T-helper 2 cell treated with Interferon-gamma antibody and Interleukin-4, amounts not matched to agents 5 μg/mL and 100 μg/mL, for 36 hours (primary cell): ENCODE measurements at places on chromosomes 1 and 21.
A peak's percentile ranks its signal among the peaks of the same experiment; 100 is the strongest.

GRCh38 chr1:12276225-12276624 is 46.4 kb downstream of the VPS13D start:
- no peak for DNase-seq

DNA sequence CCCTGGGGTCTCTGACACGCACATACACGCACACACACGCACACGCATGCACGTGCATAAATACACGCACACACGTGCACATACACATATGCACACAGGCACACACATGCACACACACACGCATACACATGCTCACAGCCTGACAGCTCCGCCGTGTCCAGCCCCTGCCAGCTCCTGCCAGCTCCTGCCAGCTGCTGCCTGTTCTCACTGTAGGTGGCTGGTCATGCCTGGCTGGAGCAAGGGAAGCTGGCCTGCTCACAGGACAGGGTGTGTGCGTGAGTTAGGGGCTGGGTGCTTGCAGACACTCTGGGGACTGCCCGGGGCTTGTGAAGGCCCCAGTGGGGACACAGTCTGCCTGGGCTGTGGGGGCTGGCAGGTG is 4.9 kb downstream of the PLCH2 start:
- DNase-seq = no peak

DNA sequence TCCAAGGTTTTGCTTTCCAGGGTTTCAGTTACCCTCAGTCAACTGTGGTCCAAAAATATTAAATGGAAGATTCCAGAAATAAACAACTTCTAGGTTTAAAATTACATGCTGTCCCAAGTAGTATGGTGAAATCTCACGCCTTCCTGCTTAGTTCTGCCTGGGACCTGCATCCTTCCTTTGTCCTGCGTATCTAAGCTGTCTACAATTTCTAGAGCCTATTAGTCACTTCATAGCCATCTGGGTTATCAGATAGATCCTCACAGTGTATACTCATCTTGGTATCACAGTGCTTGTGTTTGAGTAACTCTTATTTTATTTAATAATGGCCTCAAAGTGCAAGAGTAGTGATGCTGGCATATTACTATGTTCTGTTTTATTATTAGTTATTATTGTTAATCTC is 157.7 kb downstream of the ROR1 start:
- no peak for DNase-seq

DNA sequence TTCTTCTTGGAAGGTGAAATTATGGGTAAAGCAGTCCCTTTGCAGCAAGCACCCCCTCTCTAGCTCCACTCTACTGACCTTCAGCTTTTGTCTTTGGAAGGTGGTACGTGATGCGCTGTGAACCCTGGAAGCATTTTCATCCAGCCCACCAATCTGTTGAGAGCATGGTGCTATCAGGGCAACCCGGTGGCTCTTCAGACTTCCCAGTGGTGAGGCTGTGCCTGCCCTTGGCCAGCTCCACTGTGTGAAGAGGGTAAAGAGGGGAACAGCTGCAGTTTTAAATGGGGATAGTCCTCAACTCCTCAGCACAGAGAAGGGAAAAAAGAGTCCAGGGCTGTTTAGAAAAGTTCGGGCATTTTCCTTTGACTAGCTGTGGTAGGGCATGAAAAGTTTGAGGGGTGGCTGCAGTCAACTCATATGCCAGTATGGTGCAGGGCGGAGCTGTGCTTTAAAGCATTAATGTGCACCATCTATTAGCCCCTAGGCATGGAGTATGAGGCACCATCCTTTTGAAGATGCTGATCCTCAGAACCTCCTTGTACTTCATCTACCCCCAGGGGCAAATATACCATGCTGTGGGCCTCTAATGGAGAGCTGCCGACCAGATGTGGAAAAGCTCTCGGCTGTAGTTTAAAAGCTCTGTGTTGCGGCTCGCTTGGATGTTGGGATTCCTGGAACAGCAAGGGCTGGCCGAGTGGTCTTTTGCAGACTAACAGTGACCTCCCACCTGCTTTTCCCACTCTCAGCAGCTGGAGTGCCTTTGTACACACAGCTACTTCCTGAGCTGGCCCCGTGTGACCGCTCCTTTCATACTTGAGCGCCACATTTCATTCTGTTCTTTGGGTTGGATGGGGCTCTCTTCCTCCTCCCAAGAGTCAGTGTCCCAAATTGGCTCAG is 123.0 kb downstream of the PEX14 start:
- DNase-seq = no peak

DNA sequence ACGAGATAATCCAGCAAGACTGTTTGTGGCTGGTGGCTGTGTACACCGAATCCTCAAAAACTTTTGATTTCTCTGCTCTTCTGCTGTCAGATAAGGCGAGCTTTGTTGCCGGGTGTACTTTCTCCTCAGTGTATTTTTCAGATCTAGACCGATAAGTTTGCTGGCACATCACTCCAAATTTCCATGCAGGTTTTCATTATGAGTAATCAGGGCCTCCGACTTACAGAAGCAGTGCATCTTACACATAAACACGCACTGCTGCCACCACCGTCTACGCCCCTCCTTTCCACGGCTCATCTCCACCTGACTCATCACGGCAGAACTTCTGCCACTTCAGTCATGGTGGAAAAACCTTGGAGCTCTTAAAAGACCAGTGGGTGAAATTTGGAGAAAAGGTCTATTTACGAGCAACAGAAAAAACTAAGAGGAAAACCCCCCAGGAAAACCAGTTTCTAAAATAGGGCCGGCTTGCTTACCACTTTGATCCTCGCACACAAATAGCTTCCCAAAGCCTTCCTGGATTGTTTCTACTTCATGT is 7.7 kb downstream of the ZBTB21 start:
- DNase-seq = peak; percentile 90

DNA sequence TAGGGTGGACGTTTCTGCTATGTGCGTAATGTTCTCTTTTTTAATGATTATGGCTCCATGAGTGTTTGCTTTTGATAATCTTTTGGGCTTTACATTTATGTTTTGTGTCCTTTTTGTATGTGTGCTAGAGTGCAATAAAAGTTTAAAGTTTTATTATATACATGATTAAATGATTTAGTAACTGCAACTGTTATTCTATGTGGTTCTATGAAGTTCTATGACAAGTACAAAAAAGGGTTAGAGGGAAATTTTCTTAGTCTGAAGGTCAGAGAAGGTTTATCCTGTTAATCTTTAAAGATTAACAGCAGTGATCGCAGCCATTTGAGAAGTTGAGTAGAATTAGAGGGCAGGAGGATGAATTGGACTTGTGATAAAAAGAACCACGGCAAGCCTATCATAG is 386.4 kb upstream of the CHRM3 start:
- no peak for DNase-seq

DNA sequence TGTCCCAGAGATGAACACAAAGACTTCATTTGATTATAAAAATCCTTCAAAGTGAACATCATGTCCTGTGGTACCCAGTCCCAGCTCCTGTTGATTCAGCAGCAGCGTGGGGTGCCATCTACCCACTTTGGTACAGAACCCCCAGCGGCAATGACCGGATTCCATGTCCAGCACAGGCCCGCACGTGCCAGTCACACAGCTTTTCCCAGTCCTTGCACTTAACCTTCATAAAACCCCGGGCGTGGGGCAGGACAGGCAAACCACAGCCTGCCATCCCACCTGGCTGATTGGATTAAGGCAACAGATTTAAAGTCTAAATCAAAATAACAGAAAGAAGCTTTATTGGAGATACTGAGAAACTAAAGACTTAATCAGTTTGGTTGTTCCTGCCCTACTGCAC is 15.5 kb downstream of the CEP104 start:
- DNase-seq = no peak

GRCh38 chr1:186636786-186637185 is 43.4 kb downstream of the PTGS2 start:
- DNase-seq = no peak

GRCh38 chr21:42679319-42680057 is 26.1 kb downstream of the PDE9A start:
- DNase-seq = no peak

GRCh38 chr1:206769304-206769731 is 1.3 kb upstream of the IL19 start:
- peak; percentile 77 for DNase-seq

GRCh38 chr1:25065321-25065721 is 135.2 kb upstream of the RUNX3 start:
- DNase-seq = no peak

DNA sequence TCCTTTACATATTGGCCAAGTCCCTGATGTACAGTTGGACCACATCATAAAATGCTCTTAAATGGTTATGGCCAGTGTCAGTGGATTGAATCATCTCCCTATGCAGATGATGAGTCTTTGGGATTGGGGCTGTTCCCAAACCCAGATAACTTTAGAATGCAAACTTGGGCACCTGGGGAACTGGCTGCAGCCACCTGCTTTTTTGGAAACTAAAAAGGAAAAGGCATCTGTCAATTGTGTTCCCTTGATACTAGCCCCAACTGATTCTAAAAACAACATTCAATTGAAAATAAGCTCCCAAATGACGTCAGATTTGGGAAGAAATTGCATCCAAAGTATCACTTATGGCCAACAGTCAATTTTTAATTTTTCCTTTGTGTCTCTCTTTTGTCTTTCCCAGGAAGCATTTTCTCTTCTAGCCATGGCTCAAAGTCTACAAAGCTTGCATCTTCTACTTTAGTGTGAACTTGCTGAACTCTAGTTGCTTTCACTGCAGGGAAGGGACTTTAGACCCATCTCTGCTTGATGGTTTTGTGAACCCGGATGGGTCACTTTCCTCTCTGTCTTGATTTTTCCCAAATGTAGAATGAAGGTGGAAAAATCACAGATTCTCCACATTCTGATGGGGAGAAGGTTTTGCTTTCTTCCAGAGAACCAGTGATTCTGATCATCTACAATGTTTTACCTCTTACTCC is 402.3 kb upstream of the USP24 start:
- DNase-seq = no peak

GRCh38 chr1:183291216-183291762 is 105.2 kb downstream of the LAMC2 start:
- DNase-seq = no peak

DNA sequence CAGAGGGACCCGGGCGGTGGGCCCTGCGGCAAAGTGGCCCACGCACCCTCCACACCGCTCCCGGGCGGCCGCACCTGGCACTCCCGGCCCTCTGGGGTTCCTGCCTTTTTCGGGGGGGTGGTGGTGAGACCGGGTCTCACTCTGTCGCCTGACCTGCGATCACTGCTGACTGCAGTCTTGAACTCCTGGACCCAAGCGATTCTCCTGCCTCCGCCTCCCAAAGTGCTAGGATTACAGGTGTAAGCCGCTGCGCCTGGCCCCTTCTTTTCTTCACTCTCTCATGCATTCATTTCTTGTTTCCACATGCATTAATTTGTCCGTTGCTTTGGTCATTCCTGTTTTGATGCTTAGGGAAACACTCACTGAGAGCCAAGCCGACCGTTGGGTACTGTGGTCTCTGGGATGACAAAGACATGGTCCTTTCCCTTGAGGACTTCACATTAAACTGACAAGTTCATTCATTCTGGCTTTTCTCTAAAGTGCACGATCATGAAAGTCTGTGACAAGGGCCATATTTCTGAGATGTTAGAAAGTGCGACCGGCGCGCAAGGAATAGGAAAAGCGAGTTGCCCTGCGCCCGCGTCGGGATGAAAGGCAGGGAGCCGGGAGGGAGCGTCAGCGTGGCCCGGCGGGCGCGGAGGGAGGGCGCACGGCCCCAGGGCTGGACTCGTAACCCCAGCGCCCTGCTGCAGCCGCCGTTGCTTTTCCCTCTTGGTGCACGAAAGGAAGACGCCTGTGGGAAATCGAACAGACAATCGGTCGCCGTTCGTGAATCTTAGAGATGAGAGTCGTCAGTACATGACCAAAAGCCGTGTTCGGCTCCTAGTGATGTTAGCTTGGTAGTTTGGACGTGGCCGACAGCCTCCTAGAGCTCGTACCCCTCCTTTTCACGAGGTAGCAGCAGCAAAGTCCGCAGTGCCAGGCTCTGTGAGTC is 1.0 kb upstream of the MCOLN2 start:
- no peak for DNase-seq

GRCh38 chr1:81259625-81260411 is 540.9 kb upstream of the ADGRL2 start:
- no peak for DNase-seq

DNA sequence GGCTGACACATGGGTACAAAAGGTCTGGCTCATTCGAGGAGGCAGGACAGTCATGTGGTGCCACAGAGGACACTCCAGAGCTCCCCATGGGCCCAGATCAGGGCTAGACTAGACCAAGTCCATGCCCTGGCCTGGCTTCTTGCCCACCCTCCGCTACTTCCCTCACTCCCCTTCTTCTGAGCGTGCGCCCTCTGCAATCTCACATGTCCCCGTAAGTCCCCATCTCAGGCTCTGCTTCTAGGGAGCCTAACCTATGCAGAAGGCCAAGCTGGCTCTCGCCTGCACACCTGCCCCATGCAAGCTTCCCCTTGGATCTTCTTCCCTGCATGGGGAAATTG is 553.6 kb downstream of the PTPRU start:
- DNase-seq = no peak

GRCh38 chr1:19535214-19535613 is 49.9 kb upstream of the CAPZB start:
- no peak for DNase-seq

DNA sequence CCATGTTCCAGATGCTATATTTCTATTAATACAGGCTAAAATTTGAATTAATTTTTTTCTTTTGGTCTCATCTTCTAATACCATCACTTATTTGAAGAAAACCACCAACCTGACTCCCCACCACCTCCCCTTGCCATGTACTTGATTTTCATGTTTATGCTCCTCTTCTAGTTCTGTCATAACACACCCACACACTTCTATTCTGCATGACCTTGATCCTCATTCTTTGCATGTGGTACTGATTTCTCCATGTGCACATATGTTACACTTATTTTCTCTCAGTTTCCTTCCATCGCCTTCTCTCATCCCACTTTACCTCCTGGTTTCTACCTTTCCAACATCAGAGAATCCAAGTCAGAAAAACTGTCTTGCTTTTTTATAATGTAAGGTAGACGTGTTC is 78.9 kb upstream of the ARID1A start:
- no peak for DNase-seq

- DNase-seq = no peak
These were observed 40.7 kb downstream of the NME7 start for GRCh38 chr1:169326956-169327268.

- DNase-seq = no peak
These were observed 229.5 kb downstream of the PAPPA2 start for GRCh38 chr1:176692431-176692830.

GRCh38 chr1:117284399-117285215 is 73.9 kb upstream of the VTCN1 start:
- no peak for DNase-seq

DNA sequence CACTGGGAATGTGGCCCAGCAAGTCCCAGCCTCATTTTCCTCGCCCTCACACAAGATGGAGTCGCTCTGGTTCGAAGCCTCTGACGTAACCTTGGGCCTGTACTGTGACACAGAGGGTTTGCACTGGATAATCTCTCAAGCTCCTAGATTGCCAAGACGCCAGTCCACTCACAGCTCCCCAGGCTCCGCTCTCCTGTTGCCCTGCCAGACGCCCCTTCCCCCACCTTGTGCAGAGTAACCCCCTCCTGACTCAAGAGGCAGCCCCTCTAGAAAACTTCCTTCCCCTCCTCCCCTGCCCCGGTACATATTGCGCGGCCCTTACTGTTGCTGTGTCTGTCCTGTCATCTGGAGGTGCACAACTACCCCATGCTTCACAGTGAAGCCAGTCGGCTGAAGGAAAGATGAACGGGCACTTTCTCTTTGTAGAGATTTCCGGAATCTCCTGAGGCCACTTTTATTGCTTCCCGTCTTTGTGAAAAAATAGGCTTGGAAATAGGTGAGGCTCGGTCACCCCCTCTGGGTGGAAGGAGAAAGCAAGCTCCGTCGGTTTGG is 981 bp upstream of the KIAA1614 start:
- DNase-seq = no peak
